Dermis blood vessel endothelial cell (primary cell): ENCODE measurements at places on chromosomes 6 and 20. TPM values are rescaled to one million over a fixed set of nuclear protein-coding genes. Genes with fewer than 3 reads are reported as not detected.

Gene CRYBG1
- total RNA-seq: 38.1 and 44.9 TPM in 2 replicates

Gene CSNK2B
- 111 and 116 TPM in 2 replicates for total RNA-seq

Gene FNDC11
- 1.2 and 2.4 TPM in 2 replicates for total RNA-seq

Gene COL19A1
- total RNA-seq: not detected in 2 replicates

Gene OR10C1
- total RNA-seq: not detected in 2 replicates

Gene SNAI1
- total RNA-seq: 1.5 TPM in 2 replicates
